Esophagus squamous epithelium (tissue), 5 donors: ENCODE measurements at places on chromosomes 3 and 15.

DNA sequence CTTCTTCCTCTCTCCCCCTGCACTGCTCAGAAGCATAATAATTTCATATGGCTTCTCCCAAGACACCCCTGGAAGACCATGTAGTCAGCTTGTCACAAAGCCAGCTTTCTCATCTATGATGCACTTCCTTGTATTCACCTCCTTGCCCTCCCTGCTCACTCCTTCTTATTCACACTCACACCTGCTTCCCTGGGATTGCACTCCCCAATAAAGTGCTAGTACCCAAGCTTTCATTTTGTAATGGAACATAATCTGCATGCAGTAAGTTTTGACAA lies 76.9 kb upstream of the FRMD4B start:
- DNase-seq = no peak

DNA sequence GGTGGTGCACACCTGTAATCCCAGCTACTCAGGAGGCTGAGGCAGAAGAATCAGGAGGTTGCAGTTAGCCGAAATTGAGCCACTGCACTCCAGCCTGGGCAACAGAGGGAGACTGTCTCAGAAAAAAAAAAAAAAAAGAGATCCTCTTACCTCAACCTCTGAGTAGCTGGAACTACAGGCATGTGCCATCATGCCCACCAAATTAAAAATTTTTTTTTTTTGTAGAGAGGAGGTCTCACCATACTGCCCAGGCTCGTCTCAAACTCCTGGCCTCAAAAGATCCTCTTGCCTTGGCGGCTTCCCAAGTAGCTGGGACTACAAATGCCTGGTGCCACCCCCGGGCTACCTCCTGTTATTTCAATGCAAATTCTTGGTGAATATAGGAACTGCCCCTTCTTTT lies 1.5 kb downstream of the UMPS start:
- DNase-seq = no peak

DNA sequence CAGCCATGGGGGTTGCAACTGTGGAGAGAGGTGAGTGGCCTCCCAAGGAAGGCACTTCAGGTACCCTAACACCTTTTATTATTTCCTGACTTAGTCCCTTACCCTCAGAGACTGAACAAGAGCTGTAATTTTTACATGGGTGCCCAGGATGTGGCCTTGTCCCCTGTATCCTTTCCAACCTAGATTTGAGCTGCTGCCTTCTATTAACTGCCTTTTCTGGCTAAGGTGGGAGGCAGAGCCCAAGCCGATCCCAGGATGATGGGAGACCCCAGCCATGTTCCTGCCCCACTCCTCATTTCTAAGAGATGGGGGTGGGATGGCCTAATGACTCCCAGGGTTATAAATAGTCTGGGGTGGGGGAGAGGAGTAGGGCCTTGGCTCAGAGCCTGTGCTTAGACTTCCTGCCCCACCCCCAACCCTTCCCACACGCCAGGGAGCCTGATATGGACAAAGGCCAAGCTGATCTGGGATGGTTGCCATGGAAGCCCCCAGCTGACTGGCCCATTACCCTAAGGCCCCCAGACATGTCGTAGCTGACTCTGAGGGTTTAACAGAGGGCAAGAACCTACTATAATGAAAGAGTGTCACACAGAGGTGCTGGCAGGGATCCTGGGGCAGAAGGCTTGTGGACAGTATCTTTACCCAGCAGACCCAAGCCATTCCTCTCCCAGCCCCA lies 1.9 kb downstream of the KLHDC8B start:
- DNase-seq = no peak

DNA sequence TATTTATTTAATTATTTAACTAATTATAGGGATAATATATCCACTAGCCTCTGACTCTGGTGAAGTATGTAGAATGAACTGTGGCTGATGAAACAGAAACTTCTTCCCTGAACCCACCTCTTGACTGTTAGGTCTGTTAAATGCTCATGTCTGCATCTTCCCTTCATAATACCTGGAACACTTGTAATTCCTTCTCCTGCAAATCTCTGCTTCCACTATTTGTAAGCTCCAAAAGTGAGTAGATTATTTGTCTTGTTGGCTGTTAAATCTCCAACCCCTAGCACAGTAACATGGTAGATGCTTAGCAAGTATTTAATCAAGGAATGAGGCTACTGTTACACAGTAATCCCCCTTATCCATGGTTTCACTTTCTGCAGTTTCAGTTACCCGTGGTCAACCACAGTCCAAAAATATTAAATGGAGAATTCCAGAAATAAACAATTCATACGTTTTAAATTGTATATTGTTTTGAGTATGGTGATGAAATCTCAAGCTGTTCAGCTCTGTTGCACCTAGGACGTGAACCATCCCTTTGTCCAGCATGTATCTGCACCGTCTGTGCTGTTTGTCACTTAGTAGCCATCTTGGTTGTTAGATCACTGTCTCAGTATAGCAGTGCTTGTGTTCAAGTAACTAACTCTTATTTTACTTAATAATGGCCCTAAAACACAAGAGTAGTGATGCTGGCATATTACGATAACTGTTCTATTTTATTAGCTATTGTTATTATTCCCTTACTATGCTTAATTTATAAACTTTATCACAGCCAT lies 5.7 kb downstream of the TTBK2 start:
- DNase-seq = no peak
